ENCODE measurements at places on chromosomes 5 and 9.

- DNase-seq, result no peak
Measured at GRCh38 chr9:107261106-107261505, 22.0 kb upstream of the RAD23B start.

DNA sequence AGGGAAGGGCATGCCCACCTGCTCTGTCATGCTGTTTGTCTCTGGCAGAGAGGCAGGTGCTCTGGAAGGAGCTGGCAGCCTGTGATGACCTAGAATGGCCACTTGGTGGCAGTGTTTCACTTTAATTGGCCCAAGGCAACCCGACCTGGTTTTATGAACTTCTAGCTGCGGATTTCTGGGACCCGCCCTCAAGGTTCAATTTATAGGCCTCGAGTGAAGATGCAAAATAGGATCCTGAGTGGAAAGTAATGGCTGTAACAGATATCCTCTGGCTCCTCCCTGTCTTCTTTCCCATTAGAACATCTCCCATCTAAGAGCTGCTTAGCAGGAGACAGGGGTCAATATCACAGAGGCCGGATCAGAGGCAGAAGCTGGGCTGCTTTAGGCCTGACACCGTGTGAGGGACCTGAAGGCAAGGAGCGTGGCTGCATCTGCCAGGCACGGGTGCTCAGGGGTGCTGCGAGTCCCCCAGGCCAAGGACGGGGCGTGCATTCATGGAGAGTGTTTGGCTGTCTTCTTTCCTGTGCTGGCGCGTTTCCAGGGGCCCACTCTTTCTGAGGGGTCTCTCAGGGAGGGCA is 56.7 kb upstream of the SLC28A3 start:
- DNase-seq, result peak; percentile 47

DNA sequence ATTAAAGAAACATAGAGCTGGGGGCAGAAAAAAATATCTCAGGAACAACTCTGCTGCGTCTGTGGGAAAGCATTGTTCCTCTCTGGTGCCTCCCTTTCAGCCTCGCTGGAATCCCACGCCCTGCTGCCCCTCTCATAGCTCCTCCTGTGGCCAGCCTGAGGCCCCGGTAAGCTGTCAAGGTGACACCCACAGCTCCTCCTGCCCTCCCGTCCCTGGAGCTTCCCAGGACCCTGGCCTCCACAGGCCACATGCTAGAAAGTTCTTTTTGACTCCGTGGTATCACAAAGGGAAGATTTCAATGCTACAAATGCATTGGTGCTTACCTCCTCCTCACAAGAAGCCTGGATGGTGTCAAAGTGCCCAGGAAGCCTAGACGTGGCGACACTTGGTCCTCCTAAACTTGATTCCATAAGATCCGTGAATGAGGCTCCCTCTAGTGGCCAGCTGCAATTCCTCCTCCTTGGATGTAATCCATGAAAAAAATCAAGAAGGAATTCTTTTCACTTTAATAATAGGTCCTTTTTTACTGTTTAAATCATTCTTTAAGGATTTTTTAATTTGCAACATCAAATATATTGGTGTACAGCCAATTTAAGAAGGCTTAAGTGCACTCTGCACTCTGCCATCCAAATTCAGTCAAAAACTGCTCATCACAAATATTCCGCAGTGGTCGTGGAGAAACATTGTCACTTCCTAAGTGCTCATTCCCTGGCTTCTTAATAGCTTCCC is 104.9 kb downstream of the CFAP90 start:
- no peak for DNase-seq

DNA sequence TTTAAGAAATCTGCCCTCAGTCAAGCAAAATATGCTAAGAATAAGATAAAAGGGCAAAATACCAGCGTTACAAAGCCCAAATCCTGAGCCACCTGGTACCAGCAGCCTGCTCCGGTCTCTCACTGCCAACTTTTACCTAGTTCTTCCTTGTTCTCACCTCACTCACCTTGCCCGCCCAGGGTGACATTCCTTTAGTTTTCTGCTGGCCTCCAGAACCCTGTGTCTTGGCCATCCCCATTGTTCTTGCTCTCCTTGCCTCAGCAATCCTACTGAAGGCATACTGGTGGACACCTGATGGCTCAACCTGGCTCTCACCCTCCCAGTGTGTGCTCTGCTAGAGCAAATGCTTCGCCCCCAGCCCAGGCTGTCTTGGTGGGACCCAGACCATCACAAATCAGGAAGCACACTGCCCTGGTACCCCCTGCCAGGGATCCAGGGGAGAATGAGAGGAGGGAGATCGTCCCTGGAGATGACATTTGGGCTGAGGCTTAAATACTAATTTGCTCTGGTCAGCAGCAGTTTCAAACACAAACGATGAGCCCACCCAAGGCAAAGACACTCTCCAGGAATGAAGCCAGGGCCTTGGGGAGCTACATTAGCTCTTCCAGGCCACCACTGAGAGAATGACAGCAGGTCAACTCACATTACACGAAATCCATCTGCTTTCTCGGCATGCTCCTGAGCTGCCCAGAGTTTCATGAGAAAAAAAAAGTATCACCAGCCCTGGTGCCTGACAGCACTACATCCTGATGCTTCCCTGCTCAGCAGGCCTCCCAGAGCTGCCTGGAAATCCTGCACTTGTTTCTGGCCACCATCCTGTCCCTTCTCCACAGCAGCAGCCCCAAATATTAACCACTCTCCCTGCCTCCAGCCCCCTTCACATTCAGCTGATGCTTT is 12.2 kb upstream of the SEPTIN8 start:
- no peak for DNase-seq

- DNase-seq, result no peak
Measured at GRCh38 chr5:73693573-73694061, 67.6 kb downstream of the ARHGEF28 start.

GRCh38 chr5:53337827-53338226 is 142.6 kb upstream of the FST start:
- DNase-seq, result no peak

DNA sequence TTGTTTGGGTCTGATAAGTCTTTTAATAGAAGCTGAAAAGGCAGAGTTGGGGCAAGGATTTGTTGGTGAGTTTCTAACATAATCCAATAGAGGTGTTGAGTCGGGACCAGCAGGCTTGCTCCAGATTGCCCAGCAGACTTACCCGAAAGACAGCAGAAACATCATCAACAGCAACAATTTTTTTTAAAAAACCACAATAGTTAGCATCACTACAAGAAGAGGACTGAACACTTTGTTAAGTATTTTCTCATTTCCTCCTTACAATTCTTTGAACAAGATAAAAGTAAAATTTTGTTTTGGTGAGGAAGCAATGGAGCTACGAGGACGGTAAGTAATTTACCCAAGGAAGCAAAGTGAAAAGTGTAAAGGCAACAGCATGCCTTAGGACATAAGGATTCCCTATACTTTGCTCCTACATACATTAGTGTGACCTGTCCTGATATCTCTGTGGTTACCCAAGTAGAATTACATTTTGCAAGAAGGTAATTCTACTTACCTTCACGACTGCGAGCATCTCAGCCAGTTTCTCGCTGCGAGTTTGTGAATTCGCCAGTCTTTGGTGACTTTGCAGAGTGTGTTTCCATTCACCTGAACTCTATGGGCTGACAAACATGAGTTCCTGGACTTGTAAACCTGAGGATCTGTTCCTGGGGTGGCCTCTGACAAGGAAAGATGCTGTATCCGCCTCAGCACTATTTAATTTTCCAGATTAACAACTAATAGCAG is 13.2 kb downstream of the ITK start:
- no peak for DNase-seq

DNA sequence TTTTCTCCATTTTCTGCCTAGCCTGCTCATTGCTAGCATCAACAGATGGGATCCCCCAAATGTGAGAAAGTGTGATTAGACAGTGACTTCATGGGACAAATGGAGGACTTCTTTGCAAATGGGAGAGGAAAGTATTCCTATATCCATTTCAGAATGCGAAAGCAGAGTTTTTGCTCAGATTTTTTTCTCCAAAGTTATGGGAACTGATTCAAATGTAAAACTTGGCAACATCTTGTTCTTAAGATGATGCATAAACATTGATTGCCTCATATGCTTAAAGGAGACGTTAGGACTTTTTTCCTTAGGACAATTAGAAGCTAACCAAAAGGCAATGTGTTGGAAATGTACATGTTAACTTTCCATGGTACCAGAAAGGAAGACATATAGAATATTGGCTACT is 704.3 kb upstream of the ZNF608 start:
- DNase-seq, result no peak

GRCh38 chr9:128713941-128714573 is 9.9 kb downstream of the ZDHHC12 start:
- DNase-seq, result no peak

DNA sequence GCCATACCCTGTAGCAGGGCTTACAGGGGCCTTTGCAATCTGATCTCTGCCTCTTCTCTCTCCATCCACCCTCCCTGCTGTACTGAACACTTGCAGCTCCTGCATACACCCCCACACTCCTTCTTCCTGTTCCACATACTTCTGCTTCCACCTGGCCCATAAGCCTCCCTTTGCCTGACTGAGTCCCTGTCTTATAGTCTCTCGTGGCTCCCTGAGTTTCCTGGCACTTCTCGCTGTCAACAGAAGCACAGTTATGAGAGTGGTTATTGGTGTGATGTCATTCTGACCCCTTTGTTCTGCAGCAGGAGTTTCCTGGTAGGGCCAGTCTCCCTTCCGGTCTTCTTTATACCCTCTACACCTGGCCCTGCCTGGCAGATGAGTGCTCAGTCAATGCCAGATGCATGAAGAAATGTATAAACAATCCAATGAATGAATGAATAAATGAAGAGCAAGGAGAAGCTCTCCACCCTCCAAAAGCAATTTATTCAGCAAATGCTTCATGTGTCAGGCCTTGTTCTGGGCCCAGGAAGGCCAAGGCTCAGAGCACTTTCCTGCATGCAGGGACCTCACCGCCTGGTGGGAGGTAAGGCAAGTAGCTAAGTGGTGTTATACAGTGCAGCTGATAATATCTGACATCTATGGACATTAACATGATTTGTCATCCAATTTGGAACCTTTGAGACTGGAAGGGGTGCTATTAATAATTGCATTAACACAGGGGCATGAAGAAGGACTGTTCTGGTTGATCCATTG is 20.5 kb upstream of the CSF1R start:
- no peak for DNase-seq

DNA sequence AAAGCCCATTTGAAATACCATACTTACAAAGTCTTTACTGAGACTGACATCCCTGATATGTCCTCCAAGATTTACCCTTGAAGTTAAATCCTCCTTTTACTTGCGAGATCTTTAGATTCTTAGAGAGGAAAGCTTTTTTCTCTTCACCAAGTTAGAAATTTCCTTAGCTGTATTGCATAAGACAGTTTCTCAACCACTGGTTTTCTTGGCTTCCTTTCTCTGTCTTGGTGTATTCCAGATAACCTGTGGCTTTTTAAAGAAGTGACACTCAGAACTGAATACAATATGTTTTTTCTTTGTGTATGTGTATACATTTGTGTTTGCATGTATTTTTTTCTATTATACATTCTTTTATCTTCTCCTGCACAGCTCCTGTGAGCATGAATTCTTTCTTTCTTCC is 65.0 kb downstream of the SNCAIP start:
- no peak for DNase-seq

DNA sequence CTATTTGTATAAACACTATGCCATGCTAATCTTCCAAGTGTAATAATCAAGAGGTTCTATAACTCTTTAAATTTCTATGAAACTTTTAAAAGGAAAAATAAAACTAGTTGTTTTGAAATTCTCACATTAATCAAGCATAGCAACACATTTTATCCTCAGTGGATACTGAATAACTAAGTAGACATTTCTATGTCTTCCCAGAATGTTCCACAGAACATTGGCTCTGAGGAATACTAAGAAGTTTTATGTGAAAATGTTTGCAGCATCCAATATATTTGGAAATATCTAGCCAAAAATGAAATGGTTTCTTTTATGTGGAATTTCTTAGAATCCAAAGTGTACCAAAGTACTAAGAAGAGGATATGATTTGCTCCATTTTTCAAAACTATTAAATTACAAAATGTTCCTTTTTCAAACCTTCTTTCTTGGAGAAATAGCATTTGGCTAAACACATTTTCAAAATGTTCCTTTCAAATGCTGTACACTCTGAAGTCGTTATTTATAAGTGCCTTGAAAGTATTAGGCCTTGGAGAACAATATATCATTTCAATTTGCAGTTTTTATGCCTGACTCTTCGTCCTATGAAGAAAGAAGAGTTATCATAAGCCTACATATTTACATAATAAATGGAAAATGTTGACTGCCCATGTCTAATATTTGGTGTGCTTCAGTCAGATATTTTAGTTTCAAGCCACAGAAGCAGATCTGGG is 175.6 kb upstream of the COX7C start:
- DNase-seq, result no peak

GRCh38 chr9:136662656-136663581 is at the start of gene EGFL7:
Gene EGFL7 (plus strand): TSS chr9:136662916. CDS start chr9:136668283, 5,367 bp downstream.
- no peak for DNase-seq

DNA sequence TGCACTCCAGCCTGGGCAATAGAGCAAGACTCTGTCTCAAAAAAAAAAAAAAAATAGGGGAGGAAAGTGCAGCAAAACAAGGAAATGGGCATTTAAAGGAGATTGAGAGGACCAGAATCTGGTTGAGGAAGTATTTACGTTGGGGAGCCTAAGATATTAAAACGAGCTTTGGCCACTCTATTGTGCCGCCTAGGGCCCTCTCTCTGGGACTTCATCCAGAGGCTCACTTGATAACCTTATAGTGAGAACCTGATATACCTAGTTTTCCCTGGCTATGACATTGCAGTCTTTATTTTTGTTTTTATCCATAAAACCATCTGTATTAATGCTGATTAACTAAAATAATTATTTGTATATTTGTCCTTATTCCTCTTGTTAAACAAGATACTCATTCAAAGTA is 213.6 kb downstream of the SAXO1 start:
- DNase-seq, result no peak

GRCh38 chr5:108371263-108371662 is 10.6 kb downstream of the FBXL17 start:
- DNase-seq, result no peak

Measured in T-helper 1 cell (primary cell).